Lung (tissue), 17 donors: ENCODE measurements at places on chromosomes 1 and 21. TPM values are rescaled to one million over a fixed set of nuclear protein-coding genes. Genes with fewer than 3 reads are reported as not detected.

- no peaks in the 10 kb centered on the region for H3K36me3 ChIP-seq
- H3K4me3 ChIP-seq: no peak overlapping the region
- no peaks in the 10 kb centered on the region for H3K27me3 ChIP-seq
- H3K27ac ChIP-seq: no peak overlapping the region
- no peaks in the 10 kb centered on the region for H3K4me1 ChIP-seq
Measured at GRCh38 chr1:214116258-214116657, 128.5 kb downstream of the PROX1 start.

Gene DIO1
- total RNA-seq: 1.1 TPM

GRCh38 chr1:91059157-91059556, 37.3 kb upstream of the ZNF644 start:
- no peak for DNase-seq
- no peak overlapping the region for H3K4me3 ChIP-seq
- no peaks in the 10 kb centered on the region for H3K4me1 ChIP-seq
- H3K36me3 ChIP-seq: no peaks in the 10 kb centered on the region
- no peaks in the 10 kb centered on the region for H3K27me3 ChIP-seq

DNA sequence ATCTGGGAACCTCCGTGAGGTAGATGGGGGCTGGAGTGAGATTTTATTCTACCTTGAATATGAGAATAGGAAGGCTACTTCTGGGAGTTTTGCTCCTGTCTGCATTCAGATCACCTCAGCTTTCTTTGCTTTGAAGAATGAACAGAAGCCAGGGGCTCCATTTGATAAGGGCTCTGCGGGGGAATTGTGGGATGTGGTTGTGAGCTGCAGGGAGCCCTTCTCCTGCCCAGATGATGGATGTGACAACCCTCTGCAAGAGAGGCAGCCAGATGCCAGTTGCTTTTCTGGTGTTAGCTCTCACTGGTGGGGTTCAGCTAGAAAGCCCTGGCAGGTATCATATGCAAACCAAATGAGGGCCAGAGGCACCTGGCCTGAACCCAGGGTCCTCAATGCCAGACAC, 21.5 kb downstream of the IER5 start:
- no peaks in the 10 kb centered on the region for H3K27me3 ChIP-seq
- no peak overlapping the region for H3K4me3 ChIP-seq
- H3K36me3 ChIP-seq: no peaks in the 10 kb centered on the region

- H3K4me1 ChIP-seq: peaks cover 28% of the 10 kb centered on the region
- DNase-seq: no peak
- H3K27me3 ChIP-seq: no peaks in the 10 kb centered on the region
- no peak overlapping the region for H3K27ac ChIP-seq
- no peak overlapping the region for H3K4me3 ChIP-seq
- peaks cover 8% of the 10 kb centered on the region for H3K36me3 ChIP-seq
Measured at GRCh38 chr1:25907601-25908000, 1.4 kb upstream of the STMN1 start.

- H3K27me3 ChIP-seq: no peaks in the 10 kb centered on the region
- no peaks in the 10 kb centered on the region for H3K4me1 ChIP-seq
- no peak overlapping the region for H3K27ac ChIP-seq
- no peak overlapping the region for H3K4me3 ChIP-seq
Measured at GRCh38 chr1:115144176-115144575, 54.9 kb upstream of the TSPAN2 start.

- no peak overlapping the region for H3K27ac ChIP-seq
- no peaks in the 10 kb centered on the region for H3K36me3 ChIP-seq
- H3K4me1 ChIP-seq: no peaks in the 10 kb centered on the region
Measured at GRCh38 chr1:65590279-65590678, 169.8 kb downstream of the LEPR start.

- H3K27ac ChIP-seq: no peak overlapping the region
- no peaks in the 10 kb centered on the region for H3K4me1 ChIP-seq
- no peaks in the 10 kb centered on the region for H3K36me3 ChIP-seq
- no peak for DNase-seq
- H3K4me3 ChIP-seq: no peak overlapping the region
Measured at GRCh38 chr1:35266306-35266705, 2.2 kb upstream of the ZMYM4 start.

- H3K4me1 ChIP-seq: peaks cover 19% of the 10 kb centered on the region
- no peak overlapping the region for H3K4me3 ChIP-seq
- no peaks in the 10 kb centered on the region for H3K27me3 ChIP-seq
Measured at GRCh38 chr1:88892357-88892877, 1.1 kb upstream of the GTF2B start.

Gene CNR2
- 0.46 TPM for total RNA-seq

GRCh38 chr1:71464016-71464415, 383.2 kb upstream of the ZRANB2 start:
- H3K27ac ChIP-seq: no peak overlapping the region
- no peaks in the 10 kb centered on the region for H3K36me3 ChIP-seq
- H3K27me3 ChIP-seq: no peaks in the 10 kb centered on the region
- no peaks in the 10 kb centered on the region for H3K4me1 ChIP-seq
- DNase-seq: no peak
- no peak overlapping the region for H3K4me3 ChIP-seq

- no peaks in the 10 kb centered on the region for H3K27me3 ChIP-seq
- no peak overlapping the region for H3K4me3 ChIP-seq
- no peaks in the 10 kb centered on the region for H3K36me3 ChIP-seq
- no peak for DNase-seq
Measured at GRCh38 chr1:111602302-111602701, 17.3 kb upstream of the RAP1A start.

- peaks cover 32% of the 10 kb centered on the region for H3K4me1 ChIP-seq
- peak overlapping the region; percentile 76 for H3K27ac ChIP-seq
- no peaks in the 10 kb centered on the region for H3K27me3 ChIP-seq
Measured at GRCh38 chr1:28507247-28507645, 1.4 kb downstream of the RCC1 start.

DNA sequence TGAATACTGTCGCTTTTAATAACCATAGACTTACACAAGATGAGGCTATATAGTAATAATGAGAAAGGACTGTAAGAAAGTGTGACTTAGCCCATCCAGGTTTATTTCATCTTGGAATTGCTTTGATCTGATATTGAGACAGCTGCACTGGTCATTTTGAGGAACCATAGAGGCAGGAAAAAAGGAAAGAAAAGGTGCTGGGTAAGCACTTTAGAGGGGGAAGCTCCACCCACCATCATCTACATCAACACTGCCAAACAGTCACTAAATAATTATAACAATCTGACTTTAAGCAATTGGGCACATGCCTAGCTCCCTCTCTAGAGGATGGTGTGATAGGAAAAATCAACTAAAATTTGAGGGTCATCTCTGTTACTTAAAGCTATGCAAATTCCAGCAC, 70.6 kb upstream of the ST6GALNAC3 start:
- H3K4me3 ChIP-seq: no peak overlapping the region
- H3K4me1 ChIP-seq: no peaks in the 10 kb centered on the region
- no peaks in the 10 kb centered on the region for H3K27me3 ChIP-seq
- no peak for DNase-seq

GRCh38 chr1:72186733-72187307, 95.5 kb downstream of the NEGR1 start:
- no peaks in the 10 kb centered on the region for H3K27me3 ChIP-seq
- no peaks in the 10 kb centered on the region for H3K4me1 ChIP-seq
- H3K4me3 ChIP-seq: no peak overlapping the region
- no peaks in the 10 kb centered on the region for H3K36me3 ChIP-seq
- DNase-seq: no peak

DNA sequence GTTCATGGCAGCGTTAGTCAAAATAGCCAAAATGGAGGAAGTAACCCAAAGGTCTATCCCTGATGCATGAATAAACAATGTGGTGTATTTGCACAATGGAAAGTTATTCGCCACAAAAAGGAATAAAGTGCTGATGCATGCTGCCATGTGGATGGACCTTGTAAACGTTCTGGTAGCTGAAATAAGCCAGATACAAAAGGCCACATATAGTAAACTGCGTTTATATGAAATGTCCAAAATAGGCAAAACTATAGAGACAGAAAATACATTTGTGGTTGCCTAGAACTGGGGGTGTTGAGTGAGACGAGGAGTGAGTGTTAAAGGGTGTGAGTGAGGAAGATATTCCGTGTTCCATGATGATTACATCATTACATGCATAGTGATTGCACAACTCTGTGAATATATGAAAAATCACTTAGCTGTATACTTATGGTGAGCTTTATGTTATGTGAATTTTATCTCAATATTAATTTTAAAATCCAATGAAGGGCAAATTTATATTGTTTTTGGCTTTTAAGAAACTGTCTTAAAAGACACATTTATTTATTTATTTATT, 321.3 kb downstream of the KIF26B start:
- no peaks in the 10 kb centered on the region for H3K27me3 ChIP-seq
- H3K4me3 ChIP-seq: no peak overlapping the region
- H3K4me1 ChIP-seq: no peaks in the 10 kb centered on the region
- peak; percentile 59 for DNase-seq
- H3K36me3 ChIP-seq: no peaks in the 10 kb centered on the region

- H3K36me3 ChIP-seq: no peaks in the 10 kb centered on the region
- H3K27ac ChIP-seq: no peak overlapping the region
- H3K27me3 ChIP-seq: peaks cover 3% of the 10 kb centered on the region
- DNase-seq: peak; percentile 11
- H3K4me3 ChIP-seq: no peak overlapping the region
- no peaks in the 10 kb centered on the region for H3K4me1 ChIP-seq
Measured at GRCh38 chr1:3457910-3458883, 3.7 kb downstream of the ARHGEF16 start.

DNA sequence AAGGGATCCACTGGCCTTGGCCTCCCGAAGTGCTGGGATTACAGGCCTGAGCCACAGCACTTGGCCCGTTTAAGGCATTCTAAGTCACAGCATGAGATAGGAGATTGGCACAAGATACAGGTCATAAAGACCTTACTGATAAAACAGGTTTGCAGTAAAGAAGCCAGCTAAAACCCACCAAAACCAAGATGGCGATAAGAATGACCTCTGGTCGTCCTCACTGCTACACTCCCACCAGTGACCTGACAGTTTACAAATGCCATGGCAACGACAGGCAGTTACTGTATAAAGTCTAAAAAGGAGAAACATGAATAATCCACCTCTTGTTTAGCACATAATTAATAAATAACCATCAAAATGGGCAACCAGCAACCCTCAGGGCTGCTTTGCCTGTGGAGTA, 33.3 kb upstream of the RCC2 start:
- H3K4me1 ChIP-seq: no peaks in the 10 kb centered on the region
- no peaks in the 10 kb centered on the region for H3K36me3 ChIP-seq
- no peaks in the 10 kb centered on the region for H3K27me3 ChIP-seq
- DNase-seq: no peak

Gene DISC1
- 32.9 TPM for total RNA-seq

DNA sequence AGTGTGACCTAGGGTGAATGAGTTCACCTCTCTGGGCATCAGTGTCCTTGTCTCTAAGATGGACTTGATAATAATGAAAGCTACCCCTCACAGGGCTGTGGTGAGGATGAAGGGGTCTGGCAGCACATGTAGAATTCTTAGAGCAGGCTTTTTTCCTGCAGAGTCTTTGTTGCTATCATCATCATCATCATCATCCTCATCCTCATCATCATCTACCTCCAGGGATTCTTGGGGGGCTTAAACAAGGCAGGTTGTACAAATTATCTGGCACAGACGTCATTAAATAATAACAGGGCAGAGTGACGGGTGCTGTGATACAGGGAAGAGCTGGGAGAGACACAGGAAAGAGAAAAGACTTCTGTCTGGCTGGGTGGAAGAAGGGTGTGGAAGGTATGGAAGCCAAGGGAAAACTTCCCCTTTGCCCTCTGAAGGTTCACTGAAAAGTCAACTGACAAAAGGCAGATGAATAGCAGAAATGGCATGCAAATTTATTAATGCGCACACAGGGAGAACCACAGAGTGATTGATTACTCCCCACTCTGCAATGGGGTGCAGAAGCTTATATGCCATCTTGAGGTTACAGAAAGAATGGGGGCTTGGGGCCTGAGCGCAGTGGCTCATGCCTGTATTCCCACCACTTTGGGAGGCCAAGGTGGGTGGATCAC, 17.0 kb upstream of the SLC2A1 start:
- H3K27me3 ChIP-seq: no peaks in the 10 kb centered on the region
- H3K4me1 ChIP-seq: no peaks in the 10 kb centered on the region
- no peak overlapping the region for H3K27ac ChIP-seq
- DNase-seq: no peak
- no peak overlapping the region for H3K4me3 ChIP-seq
- no peaks in the 10 kb centered on the region for H3K36me3 ChIP-seq

GRCh38 chr1:55786396-55786795, 571.2 kb upstream of the USP24 start:
- no peak overlapping the region for H3K27ac ChIP-seq
- DNase-seq: no peak
- H3K4me3 ChIP-seq: no peak overlapping the region

Gene OR2T3
- total RNA-seq: not detected

Gene SPRR1A
- not detected for total RNA-seq

DNA sequence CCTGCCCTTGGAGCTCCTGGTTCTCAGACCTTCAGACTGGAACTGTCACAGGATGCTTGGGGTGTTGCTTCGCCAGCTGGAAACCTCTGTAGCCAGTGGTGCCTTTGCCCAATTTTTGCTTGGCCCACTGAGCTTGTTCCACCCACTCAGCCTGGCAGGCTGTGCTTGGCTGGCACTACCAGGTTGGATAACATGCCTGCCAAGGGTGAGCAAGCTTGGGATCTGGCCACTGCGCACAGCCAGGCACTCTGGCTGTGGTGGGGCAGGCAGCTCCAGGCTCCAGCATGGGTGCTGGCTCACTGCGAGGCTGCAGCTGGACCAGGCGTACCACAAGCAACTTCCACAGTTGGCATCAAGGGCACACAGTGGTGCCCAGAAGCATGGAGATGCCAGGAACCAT, 967.8 kb upstream of the NCAM2 start:
- DNase-seq: no peak
- no peaks in the 10 kb centered on the region for H3K27me3 ChIP-seq
- no peak overlapping the region for H3K27ac ChIP-seq

DNA sequence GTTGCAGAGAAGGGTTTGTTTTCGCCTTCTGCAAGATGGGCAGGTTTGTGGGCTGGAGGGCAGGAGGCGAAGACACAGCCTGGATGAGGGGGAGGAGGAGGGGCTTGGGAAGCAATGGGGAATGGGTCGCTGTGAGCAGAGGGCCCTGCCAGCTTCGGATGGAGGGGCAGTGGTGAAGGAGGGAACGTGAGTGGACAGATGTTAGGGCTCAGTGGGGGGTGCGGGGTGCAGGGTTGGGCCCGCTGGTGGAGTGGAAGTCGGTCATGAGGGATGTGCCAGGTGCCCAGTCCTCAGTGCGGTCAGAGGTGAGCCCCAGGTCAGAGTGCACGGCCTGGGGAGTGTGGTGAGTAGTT, 55.5 kb upstream of the ABCG1 start:
- H3K4me1 ChIP-seq: peaks cover 8% of the 10 kb centered on the region
- no peak overlapping the region for H3K27ac ChIP-seq
- no peak overlapping the region for H3K4me3 ChIP-seq

DNA sequence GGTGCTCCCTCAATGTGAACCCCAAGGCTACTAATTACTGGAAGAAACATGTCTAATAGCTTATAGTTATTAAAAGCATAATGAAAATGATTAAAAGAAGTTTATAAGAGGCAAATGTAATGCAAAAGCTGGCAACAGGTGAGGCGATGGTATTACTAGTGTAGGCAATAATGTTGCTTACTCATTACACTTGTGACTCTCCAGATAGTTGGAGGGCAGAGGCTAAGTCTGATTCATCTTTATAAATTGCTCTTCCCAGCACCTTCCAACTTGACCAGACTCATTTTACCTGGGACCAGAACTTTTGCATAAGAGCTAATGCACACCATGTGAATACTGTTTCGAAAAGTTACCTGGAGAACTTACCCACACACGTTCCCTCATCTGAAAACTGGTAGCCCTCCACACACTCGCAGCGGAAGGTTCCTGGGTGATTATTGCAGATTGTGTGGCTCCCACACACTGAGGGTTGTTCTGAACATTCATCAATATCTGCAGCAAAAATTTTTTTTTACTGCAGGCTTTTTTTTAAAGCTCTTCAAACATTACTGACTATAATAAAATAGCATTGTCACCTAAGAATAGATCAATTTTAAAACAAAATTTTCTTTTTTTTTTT, 48.0 kb downstream of the NID1 start:
- H3K4me3 ChIP-seq: no peak overlapping the region
- no peaks in the 10 kb centered on the region for H3K27me3 ChIP-seq
- no peak for DNase-seq
- H3K27ac ChIP-seq: peak overlapping the region; percentile 34
- peaks cover 14% of the 10 kb centered on the region for H3K4me1 ChIP-seq
